H9 (cell line): ENCODE measurements at places on chromosomes 4 and X. TPM values are rescaled to one million over a fixed set of nuclear protein-coding genes. Genes with fewer than 3 reads are reported as not detected.
A peak's percentile ranks its signal among the peaks of the same experiment; 100 is the strongest.

DNA sequence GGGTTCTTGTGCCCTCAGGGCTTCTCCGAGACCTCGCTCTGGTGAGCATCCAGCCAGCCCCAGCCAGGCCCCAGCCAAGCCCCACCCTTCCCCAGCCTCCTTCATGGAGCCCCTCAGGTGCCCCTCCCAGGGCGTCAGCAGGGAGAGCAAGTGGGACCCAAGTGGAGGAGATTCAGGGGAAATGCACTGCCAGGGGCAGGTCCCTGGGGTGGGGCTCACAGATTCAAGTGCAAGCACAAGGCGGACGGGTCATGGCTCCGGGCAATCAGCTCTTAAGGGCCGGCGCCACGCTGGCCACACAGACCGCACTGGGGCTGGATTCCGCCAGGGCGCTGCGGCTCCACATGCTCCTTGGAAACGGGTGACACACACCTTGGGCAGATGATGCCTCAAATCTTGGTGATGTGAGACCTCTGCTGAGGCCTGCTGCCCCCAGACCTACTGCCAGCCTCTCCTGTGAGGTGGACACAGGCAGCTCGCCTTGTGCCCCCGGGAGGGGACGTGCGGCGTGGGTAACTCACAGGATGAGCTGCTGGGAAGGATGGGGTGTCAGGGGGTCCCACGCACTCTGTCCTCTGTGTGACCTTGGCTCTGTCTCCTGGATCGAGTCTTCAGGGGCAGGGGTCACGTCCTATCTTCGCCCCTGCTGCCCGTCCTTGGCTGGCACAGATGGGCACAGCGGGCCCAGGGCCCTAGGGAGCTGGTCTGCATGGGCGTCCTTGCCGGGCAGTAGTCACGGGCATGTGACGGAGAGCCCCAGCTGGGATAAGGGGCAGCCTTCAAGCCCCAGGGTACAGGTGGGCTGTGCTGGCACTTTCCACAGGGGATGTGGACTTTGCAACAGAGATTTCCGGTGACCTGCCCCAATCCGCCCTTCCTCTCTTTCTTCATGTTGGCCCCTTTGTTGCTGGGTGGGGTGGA is 17.1 kb downstream of the NAT8L start:
- no peaks in the 10 kb centered on the region for H3K36me3 ChIP-seq
- H3K27ac ChIP-seq: no peak overlapping the region
- no peaks in the 10 kb centered on the region; the same call in 1 of the 2 replicates for H3K4me1 ChIP-seq
- no peaks in the 10 kb centered on the region for H3K27me3 ChIP-seq
- no peak overlapping the region for H3K4me3 ChIP-seq
- peak; percentile 26 for DNase-seq

GRCh38 chrX:24759786-24760185 is 66.1 kb downstream of the POLA1 start:
- no peaks in the 10 kb centered on the region for H3K4me1 ChIP-seq
- H3K4me3 ChIP-seq: no peak overlapping the region
- H3K36me3 ChIP-seq: peaks cover 33% of the 10 kb centered on the region; the same call in 2 of the 3 replicates
- no peak overlapping the region for H3K27ac ChIP-seq

DNA sequence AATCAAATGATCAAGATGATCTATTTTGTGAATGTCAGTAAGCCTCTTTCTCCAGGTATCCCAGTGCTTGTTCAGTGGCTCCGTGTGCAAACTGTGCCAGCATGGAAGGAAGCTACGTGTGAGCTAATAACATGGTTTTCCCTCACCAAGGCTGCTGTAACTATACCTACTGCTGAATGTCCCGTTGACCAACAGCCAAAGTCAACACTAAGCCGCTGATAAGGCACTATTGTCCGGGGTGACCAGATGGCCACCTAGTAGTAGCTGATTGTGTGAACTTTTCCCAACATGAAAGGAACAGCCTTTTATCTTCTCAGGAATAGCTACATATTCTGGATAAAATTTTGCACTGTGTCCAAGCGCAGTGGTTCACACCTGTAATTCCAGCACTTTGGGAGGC is 58.0 kb upstream of the ABCG2 start:
- no peaks in the 10 kb centered on the region for H3K27me3 ChIP-seq
- H3K4me3 ChIP-seq: no peak overlapping the region
- no peaks in the 10 kb centered on the region for H3K4me1 ChIP-seq
- H3K27ac ChIP-seq: no peak overlapping the region

C4orf50 gene
- 0.17 and 0.18 TPM in 2 replicates for total RNA-seq
